ENCODE measurements at places on chromosomes 1 and 21.

DNA sequence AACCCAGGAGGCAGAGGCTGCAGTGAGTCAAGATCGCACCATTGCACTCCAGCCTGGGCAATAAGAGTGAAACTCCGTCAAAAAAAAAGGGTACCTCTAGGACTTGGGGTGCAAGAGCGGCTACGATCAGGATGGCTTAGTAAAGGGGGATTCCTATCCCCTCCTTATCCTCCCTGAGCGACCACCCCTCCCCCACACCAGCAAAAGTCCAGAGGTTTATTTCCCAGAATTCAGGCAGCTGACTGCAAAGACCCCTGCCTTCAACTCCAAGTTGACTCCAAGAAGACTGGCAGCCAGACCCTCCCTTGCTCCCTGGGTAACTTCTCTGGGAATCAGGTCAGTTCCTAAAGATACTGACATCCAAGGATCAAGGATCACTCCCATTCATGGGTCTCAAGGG, 12.4 kb upstream of the PRDM16 start:
- no peak for DNase-seq

DNA sequence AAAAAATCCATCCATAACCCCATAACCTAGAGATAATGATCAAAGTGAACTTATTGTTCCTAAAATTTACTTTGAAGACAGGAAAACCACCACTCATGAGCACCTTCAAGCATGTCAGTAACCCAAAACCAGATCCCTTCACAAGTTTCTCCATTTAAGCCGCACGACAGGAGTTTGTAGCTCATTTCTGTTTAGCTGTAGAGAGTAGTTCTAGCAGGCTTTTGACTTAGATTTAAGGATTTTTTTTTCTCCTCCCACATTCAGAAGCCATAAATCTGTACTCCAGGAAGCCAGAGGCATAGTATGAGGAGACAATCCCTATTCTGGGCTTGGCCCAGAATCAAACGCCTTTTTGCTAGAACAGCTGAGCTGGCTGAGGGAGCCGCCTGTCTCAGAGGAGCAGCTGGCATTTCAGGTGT, 25.6 kb downstream of the TOMM20 start:
- DNase-seq = no peak

- no peak for DNase-seq
These were observed 63.8 kb upstream of the PRDX6 start for GRCh38 chr1:173413271-173413707.

DNA sequence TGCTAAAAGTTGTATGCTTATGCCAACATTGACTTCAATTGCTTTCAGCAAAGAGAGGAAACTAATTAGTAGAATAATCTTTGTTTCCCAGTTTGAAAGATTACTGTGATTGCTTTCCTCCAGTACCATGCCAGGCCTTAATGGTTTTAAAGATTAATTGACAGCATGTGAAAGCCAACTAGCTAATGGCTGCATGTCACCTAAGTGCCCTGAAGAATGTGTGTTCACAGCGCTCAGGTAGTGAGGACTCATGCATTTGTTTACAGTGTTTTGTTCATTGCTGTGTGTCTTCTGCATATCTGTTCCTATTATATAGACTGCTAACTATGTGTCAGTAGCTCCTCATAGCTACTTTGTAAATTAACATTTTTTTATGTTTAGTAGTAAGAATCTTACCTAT, 335.6 kb downstream of the LRRIQ3 start:
- no peak for DNase-seq

- DNase-seq = no peak
These were observed 42.9 kb upstream of the CD53 start for GRCh38 chr1:110829955-110830553.

GRCh38 chr1:100942304-100943046, 46.6 kb downstream of the SLC30A7 start:
- DNase-seq = no peak

DNA sequence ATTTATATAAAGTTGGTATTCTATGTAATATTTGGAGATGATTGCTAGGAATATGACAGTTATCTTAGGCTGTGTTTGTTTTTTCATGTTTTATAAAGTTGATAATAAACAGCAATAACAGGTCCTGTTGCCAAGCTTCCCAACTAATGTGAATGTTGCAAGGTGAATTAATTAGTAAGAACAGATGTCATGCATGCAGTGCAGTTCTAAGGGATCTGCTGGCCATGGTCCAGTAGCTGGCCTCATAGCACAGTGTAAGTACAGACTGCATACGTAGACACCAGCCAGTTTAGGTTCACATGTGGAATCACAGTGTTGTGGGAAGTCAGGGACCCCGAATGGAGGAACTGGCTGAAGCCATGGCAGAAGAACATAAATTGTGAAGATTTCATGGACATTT, 478.2 kb downstream of the NEGR1 start:
- DNase-seq = no peak

GRCh38 chr1:154179946-154180687, 11.8 kb downstream of the TPM3 start:
- no peak for DNase-seq

DNA sequence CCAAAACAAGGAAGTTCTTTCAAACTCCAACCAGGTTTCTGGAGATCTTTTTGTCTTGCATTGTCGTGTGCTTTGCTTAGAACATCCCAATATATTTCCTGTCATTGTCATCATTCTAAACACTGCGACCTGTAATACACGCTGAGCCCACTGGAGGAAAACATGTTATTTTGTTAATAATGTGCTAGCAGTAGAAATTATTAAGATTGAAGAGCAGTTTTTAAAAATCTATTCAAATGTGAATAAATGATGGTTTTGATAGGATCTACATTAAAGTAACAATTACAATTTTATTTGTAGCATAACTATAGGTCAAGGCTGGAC, 268.5 kb downstream of the PTPRC start:
- no peak for DNase-seq

- no peak for DNase-seq
These were observed 59.8 kb upstream of the SDC3 start for GRCh38 chr1:30968220-30968971.

DNA sequence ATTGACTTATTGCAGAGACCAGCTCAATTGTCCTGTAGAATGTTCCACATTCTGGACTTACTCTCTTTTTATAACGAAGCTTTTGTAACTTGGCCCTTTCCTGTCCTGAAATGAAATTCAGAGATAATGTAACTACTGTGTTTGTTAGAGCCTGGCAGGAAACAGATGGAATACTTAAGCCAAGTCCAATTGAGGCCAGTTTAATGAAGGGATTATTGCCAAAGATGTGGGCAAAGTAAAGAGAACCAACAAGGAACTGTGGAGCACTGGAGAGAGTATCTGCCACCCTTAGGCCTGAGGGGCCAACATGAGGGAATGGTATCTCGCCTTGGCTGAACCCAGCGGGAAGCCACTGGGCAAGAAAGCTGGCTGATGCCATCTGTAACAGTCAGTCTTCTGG, 32.9 kb downstream of the MFSD2A start:
- DNase-seq = no peak

DNA sequence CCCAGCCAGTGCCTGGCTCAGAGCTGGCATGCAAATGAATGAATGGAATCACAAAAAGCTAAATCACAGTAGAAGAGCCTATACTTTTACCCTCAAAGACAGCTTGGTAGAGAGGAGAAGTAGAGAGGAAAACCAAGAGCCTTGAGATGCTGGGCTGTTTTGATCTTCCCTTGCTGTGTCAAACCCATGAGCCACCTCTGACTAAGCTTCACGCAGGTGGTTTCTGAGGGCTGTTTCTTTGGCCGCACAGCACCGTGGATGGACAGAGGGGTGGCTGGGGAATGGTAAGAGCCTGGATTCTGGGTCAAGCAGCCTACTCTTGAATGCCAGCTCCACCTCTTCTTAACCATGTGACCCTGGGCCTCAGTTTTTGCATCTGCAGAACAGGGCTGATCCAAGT, 18.6 kb downstream of the ABCG1 start:
- no peak for DNase-seq

GRCh38 chr1:221076391-221076811, 197.2 kb downstream of the HLX start:
- DNase-seq = no peak

DNA sequence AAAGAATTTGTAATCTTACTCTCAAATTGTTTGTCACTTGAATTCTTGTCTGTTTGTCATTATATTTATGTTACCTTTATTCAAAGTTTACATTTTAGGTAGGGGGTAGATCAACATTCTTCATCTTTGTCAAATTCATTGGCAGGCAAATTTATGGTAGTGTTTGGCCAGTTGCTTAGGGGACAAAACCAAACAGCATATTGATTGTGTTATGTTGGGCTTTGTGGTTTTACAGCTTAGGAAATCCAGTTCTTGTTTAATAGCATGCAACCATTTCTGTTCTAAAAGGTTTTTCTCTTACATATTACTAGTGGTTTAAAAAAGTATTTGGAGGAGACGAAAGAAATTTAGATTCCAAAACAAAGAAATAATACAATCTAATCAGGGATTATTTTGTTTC, 91.4 kb downstream of the HMCN1 start:
- DNase-seq = no peak

DNA sequence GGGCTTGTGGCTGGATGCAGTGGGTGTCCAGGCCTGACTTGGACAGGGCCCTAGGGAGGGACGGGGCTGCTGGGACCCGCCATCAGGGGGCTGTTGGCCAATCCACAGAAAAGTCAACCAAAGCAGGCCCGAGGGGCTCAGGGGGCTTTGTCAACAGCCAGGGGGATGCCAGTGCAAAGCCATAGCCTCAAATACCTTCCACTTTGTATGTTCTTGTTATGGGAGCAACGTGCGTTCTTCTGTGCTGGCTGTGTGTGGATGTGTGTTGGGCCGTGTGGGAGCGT, 35.4 kb upstream of the ARF1 start:
- no peak for DNase-seq

DNA sequence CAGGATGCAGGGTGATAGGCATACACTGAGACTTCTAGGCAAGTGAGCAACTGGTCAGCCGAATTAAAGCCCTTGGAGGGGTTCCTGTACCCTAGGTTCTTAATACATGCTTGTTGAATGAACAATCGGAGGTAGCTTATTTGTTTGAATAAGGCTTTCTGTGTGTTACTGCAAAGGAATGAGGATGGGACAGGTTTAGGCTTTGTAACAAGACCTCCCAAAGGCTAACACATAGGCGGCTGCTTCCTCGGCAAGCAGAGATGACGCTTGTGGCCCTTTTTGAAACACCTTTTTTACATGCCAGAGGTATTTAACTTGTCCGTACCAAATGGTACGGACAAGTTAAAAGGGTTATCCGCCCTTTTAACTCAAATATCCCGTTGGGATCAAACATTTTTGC, 511.6 kb downstream of the KIF26B start:
- no peak for DNase-seq

- DNase-seq = no peak
These were observed 5.7 kb upstream of the SELENON start for GRCh38 chr1:25794325-25794724.

- no peak for DNase-seq
These were observed 70.8 kb downstream of the ATP5PO start for GRCh38 chr21:33844890-33845205.

- DNase-seq = no peak
These were observed 58.5 kb upstream of the TTC34 start for GRCh38 chr1:2859881-2860430.

All from stimulated activated CD4-positive, alpha-beta T cell treated with anti-CD3 and anti-CD28 coated beads, Interleukin-12 subunit alpha, Interleukin-12 subunit beta, amount 100 ng/mL, for 24 hours (primary cell).